ENCODE measurements at places on chromosomes 2 and 18. TPM values are rescaled to one million over a fixed set of nuclear protein-coding genes. Genes with fewer than 3 reads are reported as not detected.

- no peak for DNase-seq
These were observed 50.4 kb downstream of the NCKAP5 start for GRCh38 chr2:133517876-133518275.

- no peak for DNase-seq
These were observed 69.5 kb downstream of the FAM168B start for GRCh38 chr2:131023758-131024157.

GRCh38 chr18:70366174-70366573 is 77.3 kb downstream of the SOCS6 start:
- DNase-seq: no peak

DNA sequence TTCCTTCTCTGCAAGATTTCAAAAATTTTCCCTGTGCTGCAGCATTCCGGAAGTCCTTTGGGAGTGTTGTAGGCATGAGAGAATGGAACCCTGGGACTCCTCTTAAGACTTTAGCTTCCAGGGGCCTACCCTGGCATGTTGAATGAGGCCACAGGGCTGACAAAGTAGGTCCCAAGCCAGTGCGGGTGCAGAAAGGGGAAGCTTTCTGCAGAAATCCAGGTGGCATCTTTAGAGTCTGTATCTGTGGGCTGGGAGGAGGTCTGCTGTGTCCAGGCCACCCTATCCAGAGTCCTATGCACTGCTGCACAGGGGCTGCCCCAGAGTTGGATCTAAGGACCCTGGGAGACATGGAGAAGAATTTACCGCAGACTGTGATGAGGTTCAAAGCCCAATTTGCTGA is 1.9 kb upstream of the SIX2 start:
- no peak for DNase-seq

GRCh38 chr18:32634876-32635431 is 137.9 kb downstream of the KLHL14 start:
- DNase-seq: no peak

- no peak for DNase-seq
These were observed 51.0 kb downstream of the ADD2 start for GRCh38 chr2:70716951-70717350.

DNA sequence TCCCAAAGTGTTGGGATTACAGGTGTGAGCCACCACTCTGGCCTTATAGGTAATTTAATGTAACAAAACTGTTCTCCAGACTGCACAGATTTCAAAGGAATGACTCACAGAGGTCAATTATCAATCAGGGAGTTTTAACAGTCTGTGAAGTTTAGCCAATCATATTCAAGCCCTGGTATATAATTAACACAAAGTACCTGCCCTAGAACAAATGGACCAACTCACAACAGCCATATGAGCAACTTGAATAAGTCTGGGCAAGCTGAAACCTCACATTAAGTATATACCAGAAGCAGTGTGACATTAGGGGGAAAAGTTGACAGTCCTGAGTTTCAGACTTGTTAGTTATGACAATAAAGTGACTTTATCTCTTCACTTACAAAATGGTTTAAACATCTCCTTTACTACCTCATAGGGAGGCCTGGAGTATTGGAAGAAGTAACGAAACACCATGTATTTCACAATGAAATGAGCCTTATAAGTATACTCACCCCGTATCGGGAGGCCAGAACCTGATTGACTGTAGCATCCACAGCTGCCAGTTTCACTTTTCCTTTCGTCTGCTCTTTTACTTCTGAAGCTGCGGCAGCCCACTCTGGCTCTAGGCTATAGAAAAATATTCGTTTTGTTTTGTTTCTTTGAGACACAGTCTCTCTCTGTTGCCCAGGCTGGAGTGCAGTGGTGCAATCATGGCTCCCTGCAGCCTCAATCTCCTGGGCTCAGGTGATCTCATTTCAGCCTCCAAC is 22.2 kb downstream of the PDIA6 start:
- DNase-seq: no peak

- no peak for DNase-seq
These were observed 16.1 kb downstream of the TMEM127 start for GRCh38 chr2:96249654-96250053.

GRCh38 chr2:27446057-27446456 is 3.9 kb downstream of the KRTCAP3 start:
- no peak for DNase-seq

GRCh38 chr18:57785751-57786437 is 17.2 kb downstream of the ATP8B1 start:
- no peak for DNase-seq

GRCh38 chr18:24499814-24500213 is 39.4 kb downstream of the HRH4 start:
- no peak for DNase-seq

DNA sequence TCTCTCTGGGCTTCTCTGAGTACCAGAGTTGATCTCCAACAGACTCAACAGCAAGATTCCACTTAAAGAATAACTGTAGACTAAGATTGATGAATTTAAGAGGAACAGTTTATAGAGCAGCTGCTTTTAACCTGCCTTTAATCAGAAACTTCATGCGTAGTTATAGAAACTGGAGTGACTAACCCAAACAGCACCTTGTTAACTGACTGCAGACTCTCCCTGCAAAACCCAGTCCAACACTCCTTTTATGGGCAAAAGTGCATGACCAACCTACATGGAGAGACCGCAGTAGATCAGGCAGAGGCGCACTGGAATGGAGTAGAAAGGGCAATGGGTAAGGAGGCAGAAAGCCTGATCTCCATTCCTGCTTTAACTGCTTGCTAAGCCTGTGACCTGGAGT is 110.6 kb downstream of the NRP2 start:
- DNase-seq: no peak

DNA sequence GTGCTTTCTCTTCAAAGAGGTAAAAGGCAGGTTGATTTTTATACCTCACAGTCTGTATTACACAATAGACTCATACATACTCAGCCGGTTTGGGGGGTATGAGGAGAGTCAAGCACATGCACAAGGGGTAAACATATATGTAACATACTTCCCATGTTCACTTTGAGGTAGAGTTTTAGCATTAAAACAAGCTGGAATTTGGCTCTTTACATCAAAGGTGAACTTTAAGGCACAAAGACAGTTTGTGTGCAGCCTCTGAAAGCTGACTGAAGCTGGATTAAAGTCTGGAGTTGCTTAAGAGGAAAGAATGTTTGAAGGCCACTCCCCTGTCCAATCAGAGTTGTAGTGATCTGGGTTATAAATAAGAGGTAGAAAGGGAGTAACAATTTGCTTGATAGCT is 282.0 kb downstream of the DPP10 start:
- no peak for DNase-seq

DNA sequence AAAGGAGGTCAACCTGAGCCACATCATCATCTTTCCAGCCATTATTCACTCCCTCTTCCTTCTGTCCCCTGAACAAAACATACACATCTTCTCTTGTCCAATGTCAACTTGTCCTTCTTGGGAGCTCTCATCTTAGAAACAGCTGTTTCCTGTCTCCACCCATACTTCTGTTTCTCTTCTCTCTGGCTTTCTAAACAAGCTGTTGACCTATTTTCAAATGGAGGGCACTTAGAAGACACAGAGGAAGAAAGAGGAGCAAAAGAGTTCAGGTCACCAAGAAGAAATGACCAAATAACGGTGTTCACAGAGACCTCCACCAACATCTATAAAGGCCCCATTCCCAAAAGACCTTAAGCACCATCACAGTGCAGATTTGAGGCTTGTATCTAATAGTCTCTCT is 355.9 kb upstream of the HNRNPA3 start:
- DNase-seq: no peak

DNA sequence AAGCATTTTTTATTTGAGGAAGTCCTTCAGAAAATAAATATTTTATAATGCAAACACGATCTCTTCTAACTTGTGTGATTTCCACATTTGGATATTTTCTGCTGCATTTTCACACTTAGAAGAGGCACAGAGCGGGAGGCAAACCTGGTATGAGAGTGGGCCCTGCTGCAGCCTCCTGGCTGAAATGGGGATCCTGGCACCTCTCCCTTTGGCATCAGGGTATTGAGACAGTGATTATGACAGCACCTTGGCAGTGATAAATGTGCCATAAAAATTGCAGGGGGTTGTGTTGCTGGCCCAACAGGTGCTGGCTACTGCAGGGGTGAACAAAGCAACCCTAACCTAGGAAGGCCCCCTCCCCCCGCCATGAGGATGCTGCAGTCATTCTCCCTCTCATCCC is 128.6 kb downstream of the TSN start:
- no peak for DNase-seq

Gene POTEJ
- total RNA-seq: not detected

Gene CD8B2
- total RNA-seq: not detected

Gene MREG
- total RNA-seq: 19.2 TPM

Gene CNNM4
- total RNA-seq: 15.7 TPM

Gene NTSR2
- 0.15 TPM for total RNA-seq

Gene ZC3H15
- 72.8 TPM for total RNA-seq

Gene MAP2
- 44.9 TPM for total RNA-seq

Gene L3MBTL4
- total RNA-seq: 0.87 TPM

Gene SERPINB12
- total RNA-seq: not detected

Gene SPDYA
- total RNA-seq: 0.87 TPM

All from Panc1 (cell line).